ENCODE measurements at places on chromosomes 1 and 21.

DNA sequence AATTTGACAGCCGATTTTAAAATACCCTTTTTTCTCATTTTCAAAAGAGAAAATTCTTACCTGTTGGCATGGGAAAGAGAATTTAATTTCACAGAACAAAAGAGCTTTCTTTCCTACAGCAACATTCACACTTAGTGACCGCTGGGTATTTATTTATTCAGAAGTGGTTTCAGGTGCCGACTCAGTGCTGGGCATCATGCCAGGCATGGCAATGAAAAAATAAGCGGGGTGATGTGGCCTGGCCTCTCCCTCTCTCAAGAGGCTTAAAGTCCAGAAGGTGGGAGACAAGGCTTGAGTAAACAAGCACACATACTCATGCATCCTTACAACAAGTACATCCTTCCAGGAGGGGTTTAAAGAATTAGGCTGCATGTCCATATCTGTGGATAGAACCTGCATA lies 4.1 kb upstream of the PCP4 start:
- DNase-seq = no peak

DNA sequence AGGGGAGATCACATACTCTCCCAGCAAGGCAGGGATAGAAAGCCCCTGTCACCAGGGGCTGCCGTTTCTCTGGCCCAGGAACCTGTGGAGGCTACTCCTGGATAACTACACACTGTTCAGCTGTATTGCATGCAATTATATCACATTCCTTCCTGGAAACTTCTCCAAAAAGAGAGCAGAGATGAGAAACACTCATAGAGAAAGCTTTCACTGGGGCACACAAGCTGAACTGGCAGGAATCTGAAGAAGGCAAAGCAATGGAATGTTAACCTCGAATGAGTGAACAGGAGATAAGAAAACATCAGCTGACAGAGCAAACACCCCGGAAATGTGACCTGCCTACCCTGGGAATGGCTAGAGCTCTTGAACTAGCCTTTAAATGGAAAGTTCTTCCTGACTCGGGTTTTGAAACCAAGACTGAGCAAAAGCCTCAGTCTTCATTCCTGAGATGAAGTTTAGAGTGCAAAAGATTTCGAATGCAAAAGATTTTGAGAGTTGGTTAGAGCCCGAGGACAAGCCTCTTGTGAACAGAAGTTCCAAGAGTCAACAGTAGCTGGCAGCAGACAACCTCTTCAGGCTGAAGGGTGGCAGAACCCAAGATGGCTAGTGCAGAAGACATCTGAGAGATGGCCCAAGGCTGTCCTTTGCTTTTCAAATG lies 32.3 kb downstream of the CCN1 start:
- DNase-seq = no peak

- DNase-seq = no peak
Measured at GRCh38 chr1:164736137-164736536, 177.2 kb downstream of the PBX1 start.

- DNase-seq = no peak
Measured at GRCh38 chr1:234139966-234140365, 233.3 kb upstream of the COA6 start.

GRCh38 chr21:45098867-45099266 lies 24.5 kb downstream of the ADARB1 start:
- DNase-seq = peak; percentile 61

- no peak for DNase-seq
Measured at GRCh38 chr1:26281971-26282370, 2.1 kb downstream of the SH3BGRL3 start.

DNA sequence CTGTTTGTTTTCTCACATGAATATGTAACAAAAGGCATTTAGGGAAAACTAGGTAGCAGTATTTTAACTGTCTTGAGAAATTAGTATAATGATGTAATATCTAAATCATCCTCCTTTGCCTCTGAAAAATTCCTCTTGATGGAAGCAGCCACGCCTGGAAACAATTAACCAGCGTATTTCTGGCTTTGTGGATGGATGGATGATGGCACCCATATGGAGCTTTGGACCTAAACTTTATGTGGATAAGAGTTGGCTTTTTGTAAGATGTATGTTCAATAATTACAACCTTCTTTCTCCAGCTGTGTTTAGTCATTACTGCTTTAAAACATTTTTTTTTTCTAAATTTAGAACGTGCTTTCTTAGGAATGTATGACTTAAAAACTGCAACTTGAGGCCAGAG lies 12.7 kb downstream of the CDCA8 start:
- no peak for DNase-seq

GRCh38 chr1:82160903-82161302 lies 360.2 kb downstream of the ADGRL2 start:
- no peak for DNase-seq

DNA sequence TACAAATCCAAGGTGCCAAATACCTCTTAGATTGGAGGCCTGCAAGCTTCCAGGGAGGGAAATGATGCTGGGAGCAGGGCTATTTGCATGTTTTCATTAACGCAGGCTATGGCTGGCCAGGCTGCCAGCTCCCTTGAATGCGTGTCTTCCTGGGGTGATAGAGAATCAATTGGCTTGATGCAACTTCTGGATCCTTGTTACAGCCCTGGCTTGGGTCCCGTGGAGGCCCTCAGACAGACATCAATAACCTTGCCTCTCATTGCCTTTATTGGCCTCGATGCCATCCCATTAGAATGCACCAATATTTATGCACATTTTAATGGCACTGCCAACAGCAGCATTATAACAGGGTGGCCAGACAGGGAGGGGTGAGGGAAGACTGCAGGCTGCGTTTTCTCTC lies 54.0 kb downstream of the TNR start:
- no peak for DNase-seq

DNA sequence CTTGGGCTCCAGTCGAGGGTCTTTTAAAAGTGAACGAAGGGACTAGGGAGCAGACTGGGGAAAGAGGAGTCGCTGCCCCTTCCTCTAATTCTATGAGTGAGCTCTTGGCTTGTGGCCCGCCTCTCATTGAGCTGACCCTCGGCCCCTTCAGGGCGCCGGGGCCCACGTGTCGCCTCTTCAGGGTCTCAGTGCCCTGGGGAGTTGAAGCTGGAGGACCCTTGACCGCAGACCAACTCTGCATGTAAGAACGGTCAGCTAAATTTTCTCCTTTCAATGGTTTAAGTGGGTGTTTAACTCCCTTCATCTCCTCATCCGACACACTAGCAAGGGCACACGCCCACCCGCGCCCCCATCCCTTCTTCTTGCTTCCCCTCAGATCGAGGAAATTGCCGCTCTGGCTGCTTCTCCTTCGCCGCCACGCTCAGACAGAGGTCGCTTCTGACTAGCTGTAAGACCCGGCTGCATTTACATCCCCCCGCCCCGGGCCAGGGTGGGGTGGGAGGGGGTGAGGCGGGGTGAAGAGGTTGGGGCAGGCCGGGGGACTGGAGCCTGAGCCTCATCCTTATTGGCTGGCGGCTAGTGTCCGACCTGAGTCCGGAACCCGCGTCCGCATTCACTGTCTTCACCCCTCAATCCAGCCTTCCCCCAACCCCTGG lies 10.9 kb downstream of the NR5A2 start:
- peak; percentile 23 for DNase-seq

- DNase-seq = no peak
Measured at GRCh38 chr1:4838231-4838630, 183.8 kb downstream of the AJAP1 start.

- no peak for DNase-seq
Measured at GRCh38 chr1:37509181-37509580, 5.4 kb downstream of the MEAF6 start.

DNA sequence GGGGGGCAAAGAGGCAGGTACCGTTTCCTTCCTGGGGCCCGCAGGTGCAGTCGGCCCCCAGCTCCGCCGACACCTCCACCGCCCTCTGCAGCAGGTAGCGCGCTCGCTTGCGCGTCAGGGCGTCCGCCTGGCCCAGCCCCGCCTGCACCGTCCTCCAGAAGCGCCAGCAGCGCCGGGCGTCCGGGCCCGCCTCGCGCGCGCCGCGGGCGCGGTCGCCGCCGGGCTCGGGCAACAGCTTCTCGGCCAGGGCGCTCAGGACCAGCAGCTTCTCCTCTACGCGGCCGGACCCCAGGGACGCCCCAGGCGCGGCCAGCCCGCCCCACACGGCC lies 863 bp downstream of the TARBP1 start:
- DNase-seq = peak; percentile 76

DNA sequence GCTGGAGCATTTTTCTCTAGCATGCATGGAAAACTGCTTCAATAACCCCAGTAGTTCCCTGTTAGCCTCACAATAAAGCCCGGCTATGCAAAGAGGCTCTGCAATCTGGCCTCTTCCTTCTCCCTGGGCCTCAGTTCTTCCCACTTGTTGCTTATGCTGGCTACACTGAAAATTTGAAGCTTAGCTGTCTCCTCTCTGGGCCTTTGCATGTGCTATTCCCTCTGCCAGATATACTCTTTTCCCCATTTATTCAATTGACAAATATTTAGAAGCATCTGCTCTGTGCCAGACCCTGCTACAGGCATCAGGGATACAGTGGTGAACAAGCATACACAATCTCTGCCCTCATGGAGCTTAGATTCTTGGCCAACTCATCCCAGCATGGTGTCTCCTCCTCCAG lies 15.3 kb downstream of the CRYBG2 start:
- DNase-seq = no peak

DNA sequence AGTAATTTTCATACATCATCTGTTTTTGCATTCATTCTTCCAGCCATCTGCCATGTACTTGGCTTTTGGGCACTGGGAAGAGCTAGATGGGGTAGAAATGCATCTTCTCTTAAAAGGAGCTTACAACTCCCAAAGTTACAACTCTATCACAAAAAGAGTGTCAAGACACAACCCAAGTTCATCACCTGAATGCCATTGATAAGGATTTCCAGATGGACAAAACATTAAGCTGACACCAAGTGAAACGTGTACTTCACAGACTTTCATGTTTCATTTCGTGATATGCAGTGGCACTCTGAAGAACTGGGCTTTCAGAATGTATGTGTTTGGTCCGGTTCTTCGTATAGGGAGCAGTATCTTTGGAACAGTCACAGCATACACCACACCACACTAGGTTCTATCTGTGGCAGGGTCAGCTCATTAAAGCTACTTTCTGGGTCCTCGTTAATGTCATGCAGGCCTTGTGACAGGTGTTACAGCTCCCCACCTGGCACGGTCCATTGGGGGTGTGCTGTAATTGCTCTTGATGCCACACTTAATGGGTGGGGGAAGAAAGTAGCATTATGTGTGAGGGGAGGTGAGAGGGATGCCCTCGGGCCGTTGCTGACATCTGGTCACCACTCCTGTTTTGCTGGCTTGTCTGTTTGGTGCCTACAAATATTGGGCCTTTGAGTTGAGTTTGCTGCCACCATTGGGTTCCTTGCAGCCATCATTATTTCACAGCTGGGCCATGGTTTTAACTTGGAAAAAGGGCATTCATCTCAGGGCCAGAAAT lies 164.9 kb downstream of the NFIA start:
- DNase-seq = no peak

DNA sequence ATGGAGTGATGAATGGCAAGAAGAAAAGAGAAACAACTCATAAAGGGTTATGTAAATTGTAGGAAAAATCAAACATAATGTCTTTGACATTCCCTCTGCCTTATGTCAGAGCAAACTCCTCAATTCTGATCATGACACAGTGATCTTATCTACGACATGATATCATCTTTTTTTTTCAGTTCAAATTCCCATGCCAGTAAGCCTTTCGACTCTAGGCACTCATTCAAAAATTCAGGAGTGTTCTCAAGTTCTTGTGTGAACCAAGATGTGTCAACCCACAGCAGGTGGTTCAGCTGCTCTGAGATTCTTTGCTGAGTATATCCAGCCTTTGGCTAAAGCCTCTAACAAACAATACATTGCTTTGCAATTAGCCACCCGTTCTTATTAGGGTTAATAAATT lies 97.1 kb upstream of the ESRRG start:
- no peak for DNase-seq

DNA sequence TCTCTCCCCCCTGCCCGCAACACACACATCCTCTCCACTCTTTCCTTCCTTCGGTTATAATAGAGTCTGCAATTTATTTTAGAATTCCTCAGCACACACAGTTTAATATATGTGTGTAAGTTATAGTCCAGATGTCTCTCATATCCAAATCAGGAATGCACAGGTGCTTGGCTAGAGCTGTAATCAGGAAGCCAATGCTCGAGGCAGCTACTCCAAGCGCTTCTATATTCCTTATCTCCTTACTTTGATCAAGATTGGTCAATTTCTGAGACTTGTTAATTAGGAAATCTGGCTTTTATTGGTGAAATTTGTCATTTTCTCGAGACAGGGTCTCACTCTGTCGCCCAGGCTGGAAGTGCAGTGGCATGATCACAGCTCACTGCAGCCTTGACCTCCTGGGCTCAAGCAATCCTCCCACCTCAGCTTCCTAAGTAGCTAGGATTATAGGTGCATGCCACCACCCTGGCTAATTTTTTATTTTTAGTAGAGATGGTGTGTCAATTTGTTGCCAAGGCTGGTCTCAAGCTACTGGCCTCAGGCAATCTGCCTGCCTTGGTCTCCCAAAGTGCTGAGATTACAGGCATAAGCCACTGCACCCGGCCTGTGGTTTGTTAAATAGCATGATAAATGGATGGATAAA lies 27.7 kb downstream of the RPL5 start:
- no peak for DNase-seq

DNA sequence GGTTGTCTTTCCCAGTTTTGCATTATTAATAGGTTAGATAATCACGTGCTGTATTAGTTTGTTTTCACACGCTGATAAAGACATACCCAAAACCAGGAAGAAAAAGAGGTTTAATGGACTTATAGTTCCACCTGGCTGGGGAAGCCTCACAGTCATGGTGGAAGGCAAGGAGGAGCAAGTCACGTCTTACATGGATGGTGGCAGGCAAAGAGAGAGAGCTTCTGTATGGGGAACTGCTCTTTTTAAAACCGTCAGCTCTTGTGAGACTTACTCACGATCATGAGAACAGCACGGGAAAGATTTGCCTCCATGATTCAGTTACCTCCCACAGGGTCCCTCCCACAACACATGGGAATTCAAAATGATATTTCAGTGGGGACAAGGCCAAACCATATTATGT lies 2.3 kb upstream of the VCAM1 start:
- no peak for DNase-seq

GRCh38 chr1:241447031-241447644 lies 72.4 kb downstream of the FH start:
- no peak for DNase-seq

GRCh38 chr1:59378621-59379370 lies 81.9 kb downstream of the FGGY start:
- no peak for DNase-seq

DNA sequence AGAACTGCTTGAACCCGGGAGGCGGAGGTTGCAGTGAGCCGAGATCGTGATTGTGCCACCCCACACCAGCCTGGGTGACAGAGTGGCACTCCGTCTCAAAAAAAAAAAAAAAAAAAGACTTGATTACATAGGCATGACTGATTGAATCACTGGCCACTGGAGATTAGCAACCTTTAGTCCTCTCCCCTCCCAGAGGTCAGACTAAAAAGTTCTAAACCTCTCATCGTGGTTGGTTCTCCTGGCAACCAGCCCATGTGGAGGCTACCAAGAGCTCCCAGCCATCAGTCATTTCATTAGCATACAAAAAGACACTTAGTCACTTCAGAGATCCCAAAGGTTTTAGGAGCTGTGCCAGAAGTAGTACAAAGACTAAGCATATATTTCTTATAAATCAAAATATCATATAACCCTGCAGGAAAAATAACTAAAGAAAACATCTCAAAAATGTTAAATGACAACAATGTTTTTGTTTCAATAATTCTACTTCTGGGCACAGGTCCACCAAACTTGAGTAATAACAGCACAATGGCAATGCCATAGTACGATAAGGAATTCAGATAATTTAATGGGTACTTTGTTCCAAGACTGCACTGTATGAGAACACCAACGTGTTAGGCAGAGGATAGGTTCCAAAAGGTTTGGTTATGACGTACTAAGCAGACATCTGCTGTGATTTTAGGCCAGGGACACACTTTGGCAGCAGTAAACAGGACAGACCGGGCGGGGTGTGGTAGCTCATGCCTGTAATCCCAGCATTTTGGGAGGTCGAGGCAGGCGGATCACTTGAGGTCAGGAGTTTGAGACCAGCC lies 18.1 kb downstream of the USP48 start:
- no peak for DNase-seq
